A549 (cell line): ENCODE measurements at places on chromosomes 4 and X.

GRCh38 chr4:26074712-26075430 lies 160.9 kb downstream of the SMIM20 start:
- DNase-seq: no peak

DNA sequence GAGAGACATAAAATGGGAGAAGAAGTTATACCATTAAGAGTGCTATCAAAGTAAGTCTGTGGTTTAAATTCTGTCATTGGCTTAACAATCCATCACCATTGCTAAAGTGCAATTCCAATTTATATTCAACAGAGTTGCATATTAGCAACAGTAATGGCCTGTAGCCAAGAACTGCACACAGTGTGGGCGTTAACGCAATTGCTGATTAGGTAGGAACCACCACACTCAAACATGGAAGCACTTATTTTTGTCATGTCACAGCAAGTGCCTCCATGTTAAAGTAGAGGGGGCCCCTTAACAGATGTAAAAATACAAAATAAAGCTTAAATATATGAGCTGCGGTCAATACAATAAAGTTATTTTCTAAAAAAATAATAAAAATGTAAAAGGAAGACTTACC lies 10.8 kb downstream of the LARP7 start:
- no peak for DNase-seq

- DNase-seq: no peak
These were observed 49.8 kb upstream of the NDP start for GRCh38 chrX:44022964-44023363.

DNA sequence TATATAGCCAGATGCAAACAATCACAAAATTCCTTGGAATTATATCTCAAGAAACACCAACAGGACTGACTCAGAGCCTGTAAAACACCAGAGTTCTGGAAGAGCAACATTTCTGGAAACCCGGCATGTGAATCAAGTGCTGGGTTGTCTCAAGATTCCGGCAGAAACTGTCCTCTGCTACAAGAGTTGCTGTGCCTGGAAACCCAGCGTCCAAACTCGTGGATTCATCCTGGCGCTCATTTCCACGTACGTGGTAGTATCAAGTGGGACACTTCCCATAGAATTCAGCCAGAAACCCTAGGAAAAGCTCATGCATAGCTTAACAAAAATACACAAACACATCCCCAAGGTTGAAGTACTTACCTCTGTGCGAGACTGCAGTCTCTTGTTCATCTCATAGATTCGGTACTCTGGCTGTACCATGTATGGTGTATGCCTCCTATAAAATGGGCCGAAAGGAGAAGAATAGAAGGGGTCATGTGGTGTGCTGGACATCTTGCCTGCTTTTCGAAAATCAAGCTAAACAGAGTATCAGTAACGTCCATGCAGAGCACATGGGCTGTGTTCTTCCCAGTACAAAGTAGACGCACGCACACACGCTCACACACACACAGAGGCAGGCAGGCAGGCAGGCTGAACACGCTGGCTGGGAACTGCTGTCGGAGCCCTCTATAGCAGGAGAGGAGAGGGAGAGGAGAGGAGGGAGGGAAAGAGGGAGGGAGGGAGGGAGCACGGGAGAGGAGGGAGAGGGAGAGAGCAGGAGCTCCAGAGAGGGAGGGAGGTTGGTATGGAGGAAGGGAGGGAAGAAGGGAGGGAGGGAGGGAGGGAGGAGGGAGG lies at the start of gene LDB2:
TSS of gene LDB2 (minus strand) at position 655 of the 837 bp plus-strand sequence.
- no peak for DNase-seq

DNA sequence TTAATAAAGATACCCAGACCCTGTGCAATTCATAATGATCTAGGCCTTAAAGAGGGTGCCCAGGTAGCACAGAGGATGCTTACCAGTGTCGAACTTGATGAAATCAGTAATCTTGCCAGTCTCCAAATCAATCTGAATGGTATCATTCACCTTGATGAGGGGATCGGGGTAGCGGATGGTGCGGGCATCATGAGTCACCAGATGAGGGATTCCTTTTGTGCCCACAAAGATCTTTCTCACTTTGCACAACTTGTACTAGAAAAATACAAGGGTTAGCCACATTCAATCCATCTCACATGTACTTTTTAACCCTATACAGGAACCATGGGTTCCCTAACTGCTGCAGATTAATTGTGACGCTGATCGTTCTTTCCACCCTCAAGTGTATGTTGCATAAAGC lies 3.3 kb downstream of the RPS4X start:
- DNase-seq: no peak
